ENCODE measurements at places on chromosomes 11 and 22. TPM values are rescaled to one million over a fixed set of nuclear protein-coding genes. Genes with fewer than 3 reads are reported as not detected.

CHRM4 gene
- polyA plus RNA-seq: not detected

MSANTD2 gene
- polyA plus RNA-seq: 7.0 TPM

C11orf42 gene
- polyA plus RNA-seq: 0.19 TPM

SGSM1 gene
- polyA plus RNA-seq: not detected

SHANK2 gene
- polyA plus RNA-seq: not detected

DNA sequence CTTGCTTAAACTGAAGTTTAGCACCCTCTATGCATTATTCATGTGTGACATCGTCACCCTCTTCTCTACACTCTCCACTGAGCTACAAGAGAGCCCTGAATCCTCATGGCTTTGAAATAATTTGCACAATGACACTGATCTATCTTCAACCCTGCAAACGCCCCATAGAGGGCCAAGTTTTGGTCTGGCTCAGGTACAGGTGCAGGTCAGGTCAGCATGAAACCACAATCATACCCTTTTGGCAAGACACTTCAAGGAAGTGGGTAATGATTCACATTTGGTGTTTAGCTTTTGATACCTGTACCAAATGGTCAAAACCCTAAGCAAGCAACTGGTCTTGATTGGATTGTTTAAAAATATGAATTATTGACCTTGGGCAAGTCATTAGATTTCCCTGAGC, 122.2 kb upstream of the CADM1 start:
- DNase-seq: no peak
- 0 out of 2 replicates have a peak, but pooled peaks cover 2% of the 10 kb centered on the region for H3K27me3 ChIP-seq
- no peaks in the 10 kb centered on the region for H3K36me3 ChIP-seq

GRCh38 chr11:45655347-45655756, 10.1 kb downstream of the CHST1 start:
- H3K4me3 ChIP-seq: no peak overlapping the region
- no peak overlapping the region for H3K27ac ChIP-seq
- H3K27me3 ChIP-seq: peaks cover 10% of the 10 kb centered on the region
- no peaks in the 10 kb centered on the region for H3K4me1 ChIP-seq

DNA sequence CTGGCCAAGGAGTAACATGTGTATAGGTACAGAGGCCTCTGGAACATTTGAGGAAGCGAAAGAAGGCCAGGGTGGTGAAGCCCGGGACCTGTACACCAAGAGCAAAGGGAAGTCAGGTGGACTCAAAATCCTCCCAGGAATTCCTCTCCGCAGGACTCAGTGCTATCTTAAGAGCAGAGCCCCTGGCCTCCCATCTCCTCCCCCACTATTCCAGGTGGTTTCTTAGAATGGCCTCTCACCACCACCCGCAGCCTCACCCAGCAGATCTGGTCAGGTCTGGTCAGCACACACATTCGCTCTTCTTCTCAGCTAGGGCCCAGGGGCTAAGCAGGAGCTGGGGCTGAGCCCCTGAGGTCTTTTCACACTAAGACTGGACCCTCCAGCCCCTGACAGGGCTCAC, 59.1 kb downstream of the SCGB1A1 start:
- H3K4me3 ChIP-seq: no peak overlapping the region
- no peak overlapping the region for H3K27ac ChIP-seq
- DNase-seq: no peak
- no peaks in the 10 kb centered on the region for H3K4me1 ChIP-seq
- no peaks in the 10 kb centered on the region for H3K27me3 ChIP-seq
- no peaks in the 10 kb centered on the region for H3K36me3 ChIP-seq

DNA sequence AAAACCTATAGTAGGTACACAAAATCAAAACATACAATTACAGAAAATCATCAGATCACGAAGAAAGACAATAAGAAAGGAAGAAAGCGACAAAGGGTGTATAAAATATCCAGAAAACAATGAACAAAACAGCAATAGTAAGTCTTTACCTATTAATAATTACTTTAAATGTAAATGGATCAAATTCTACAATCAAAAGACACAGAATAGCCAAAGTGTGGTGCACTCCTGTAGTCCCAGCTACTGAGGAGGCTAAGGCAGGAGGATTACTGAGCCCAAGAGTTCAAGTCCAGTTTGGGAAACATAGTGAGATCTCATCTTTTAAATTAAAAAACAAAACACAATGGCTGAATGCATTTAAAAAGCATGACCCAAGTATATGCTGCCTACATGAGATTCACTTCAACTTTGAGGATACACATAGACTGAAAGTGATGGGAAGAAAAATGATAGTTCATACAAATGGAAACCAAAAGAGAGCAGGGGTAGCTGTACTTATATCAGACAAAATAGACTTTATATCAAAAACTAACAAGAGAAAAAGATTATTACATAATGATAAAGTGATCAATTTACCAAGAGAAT, 40.6 kb downstream of the ASCL2 start:
- no peaks in the 10 kb centered on the region for H3K36me3 ChIP-seq
- no peaks in the 10 kb centered on the region for H3K27me3 ChIP-seq
- H3K4me1 ChIP-seq: no peaks in the 10 kb centered on the region
- DNase-seq: no peak
